Activated CD4-positive, alpha-beta T cell treated with anti-CD3 and anti-CD28 coated beads, Interleukin-2, amount 10 ng/mL, durations not matched to agents 24 days and 14 days (primary cell): ENCODE measurements at places on chromosomes 11 and 22.

DNA sequence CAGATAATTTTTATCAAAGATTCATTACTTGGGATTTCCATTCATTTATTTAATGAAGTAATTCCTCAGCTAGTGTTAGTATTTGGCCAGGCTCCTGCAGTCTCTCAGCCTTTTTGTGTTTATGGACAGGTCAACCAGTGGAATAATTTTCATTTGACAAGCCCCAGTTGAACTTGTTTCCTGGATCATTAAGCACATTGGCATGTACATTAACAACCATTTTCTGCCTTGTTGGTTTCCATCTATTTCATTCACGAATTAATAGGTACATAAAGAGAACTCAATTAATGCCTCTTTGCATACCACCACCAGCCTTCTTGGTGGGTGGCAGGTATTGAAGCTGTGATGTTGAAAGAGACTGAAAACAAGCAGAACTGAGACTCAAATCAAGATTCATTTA, 745.2 kb downstream of the KCNA4 start:
- H3K36me3 ChIP-seq, result no peaks in the 10 kb centered on the region
- DNase-seq, result no peak
- no peak overlapping the region for H3K27ac ChIP-seq
- H3K27me3 ChIP-seq, result no peaks in the 10 kb centered on the region
- H3K4me1 ChIP-seq, result no peaks in the 10 kb centered on the region

DNA sequence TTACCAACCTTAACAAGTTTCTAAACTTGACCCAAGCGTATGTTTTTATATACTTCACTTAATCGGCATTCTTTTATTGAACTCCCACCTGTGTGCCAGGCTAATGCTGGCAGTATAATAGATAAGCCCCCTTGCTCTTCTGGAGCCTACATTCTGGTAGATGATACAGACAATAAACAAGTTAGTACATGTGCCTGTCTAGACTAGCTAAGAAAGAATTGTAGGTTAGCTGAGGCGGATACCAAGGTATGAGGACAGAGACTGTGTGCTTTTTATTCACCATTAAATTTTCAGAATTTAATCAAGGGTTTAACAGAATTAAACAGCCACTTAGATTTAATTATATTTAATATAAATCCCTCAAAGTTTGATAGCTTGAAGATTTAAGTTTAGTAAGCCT, 45.7 kb downstream of the TTC17 start:
- H3K27me3 ChIP-seq, result no peaks in the 10 kb centered on the region
- DNase-seq, result no peak
- peaks cover 14% of the 10 kb centered on the region for H3K4me1 ChIP-seq
- peaks cover 66% of the 10 kb centered on the region for H3K36me3 ChIP-seq
- H3K4me3 ChIP-seq, result no peak overlapping the region
- no peak overlapping the region for H3K27ac ChIP-seq

GRCh38 chr11:98679673-98680072, 341.1 kb upstream of the CNTN5 start:
- no peaks in the 10 kb centered on the region for H3K27me3 ChIP-seq
- no peaks in the 10 kb centered on the region for H3K36me3 ChIP-seq

- no peak overlapping the region for H3K4me3 ChIP-seq
- H3K4me1 ChIP-seq, result peaks cover 30% of the 10 kb centered on the region
- H3K27me3 ChIP-seq, result no peaks in the 10 kb centered on the region
- peak overlapping the region; percentile 49 for H3K27ac ChIP-seq
These were observed 4.5 kb downstream of the FTH1 start for GRCh38 chr11:61963016-61963281.

DNA sequence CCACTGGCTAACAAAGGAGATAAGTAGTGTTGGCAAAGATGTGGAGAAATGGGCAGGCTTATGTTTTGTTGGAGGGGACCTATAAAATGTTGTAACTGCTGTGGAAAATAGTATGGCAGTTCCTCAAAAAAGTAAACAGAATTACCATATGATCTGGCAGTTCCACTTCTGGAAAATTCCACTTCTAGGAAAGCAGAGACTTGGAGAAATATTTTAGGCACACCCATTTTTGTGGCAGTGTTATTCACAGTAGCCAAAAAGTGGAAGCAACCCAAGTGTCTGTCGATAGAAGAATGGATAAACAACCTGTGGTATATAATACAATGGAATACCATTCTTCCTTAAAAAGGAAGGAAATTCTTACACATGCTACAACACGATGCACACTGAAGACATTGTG, 57.0 kb upstream of the ADORA2A start:
- H3K4me3 ChIP-seq, result no peak overlapping the region
- H3K4me1 ChIP-seq, result no peaks in the 10 kb centered on the region
- no peaks in the 10 kb centered on the region for H3K27me3 ChIP-seq

GRCh38 chr11:72669527-72669926, 4.7 kb downstream of the PDE2A start:
- H3K27ac ChIP-seq, result no peak overlapping the region
- peaks cover 19% of the 10 kb centered on the region for H3K4me1 ChIP-seq
- H3K27me3 ChIP-seq, result peaks cover 49% of the 10 kb centered on the region
- DNase-seq, result no peak
- peaks cover 2% of the 10 kb centered on the region for H3K36me3 ChIP-seq
- no peak overlapping the region for H3K4me3 ChIP-seq

- H3K4me3 ChIP-seq, result no peak overlapping the region
- H3K36me3 ChIP-seq, result peaks cover 53% of the 10 kb centered on the region
- H3K27ac ChIP-seq, result no peak overlapping the region
- no peak for DNase-seq
These were observed 11.6 kb downstream of the TOP3B start for GRCh38 chr22:21970800-21971617.

DNA sequence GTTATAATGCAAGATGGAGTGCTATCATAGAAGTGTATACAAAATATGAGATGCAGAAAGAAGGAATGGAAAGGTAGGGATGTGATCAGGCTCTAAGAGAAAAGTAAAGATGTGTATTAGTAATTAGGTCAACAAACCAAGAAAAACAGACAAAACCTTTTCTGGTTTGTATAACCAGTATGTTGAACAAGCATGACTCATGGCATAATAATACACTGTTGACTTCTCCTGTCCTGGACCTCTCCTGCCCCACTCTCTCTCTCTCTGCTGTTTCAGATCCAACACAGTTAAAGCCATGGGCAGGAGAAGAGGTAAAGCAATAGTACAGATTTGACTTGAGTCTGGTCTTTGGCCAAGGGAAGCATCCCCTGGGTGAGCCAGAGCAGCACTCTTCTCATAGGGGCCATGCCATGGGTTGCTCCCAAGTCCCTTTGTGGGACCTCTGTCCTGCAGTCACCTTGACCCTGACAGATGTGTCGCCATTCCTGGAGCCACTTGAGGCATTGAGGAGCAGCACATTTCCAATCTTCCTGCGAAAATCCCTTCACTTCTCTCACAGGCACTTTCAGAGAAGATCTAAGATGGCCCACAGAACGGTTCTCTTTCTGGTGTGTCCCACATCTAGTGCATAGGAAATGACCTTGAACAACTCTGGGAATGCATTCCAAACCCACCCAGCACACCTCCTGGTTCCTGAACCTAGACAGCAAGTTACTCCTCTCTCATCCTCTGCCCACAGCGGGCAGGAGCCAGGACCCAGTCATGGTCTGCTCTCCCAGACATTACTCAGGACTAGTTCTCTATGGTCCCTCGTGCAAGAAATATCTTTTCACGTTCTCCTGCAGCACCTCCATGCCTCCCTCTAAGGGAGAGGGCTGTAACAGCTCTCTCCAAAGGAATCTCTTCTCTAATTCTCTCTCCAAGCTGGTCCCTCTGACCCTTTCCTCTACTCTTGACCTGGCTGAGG, 58.2 kb upstream of the PRSS23 start:
- H3K27me3 ChIP-seq, result peaks cover 2% of the 10 kb centered on the region
- no peaks in the 10 kb centered on the region for H3K36me3 ChIP-seq
- H3K27ac ChIP-seq, result no peak overlapping the region
- H3K4me1 ChIP-seq, result peaks cover 27% of the 10 kb centered on the region
- DNase-seq, result peak; percentile 50

DNA sequence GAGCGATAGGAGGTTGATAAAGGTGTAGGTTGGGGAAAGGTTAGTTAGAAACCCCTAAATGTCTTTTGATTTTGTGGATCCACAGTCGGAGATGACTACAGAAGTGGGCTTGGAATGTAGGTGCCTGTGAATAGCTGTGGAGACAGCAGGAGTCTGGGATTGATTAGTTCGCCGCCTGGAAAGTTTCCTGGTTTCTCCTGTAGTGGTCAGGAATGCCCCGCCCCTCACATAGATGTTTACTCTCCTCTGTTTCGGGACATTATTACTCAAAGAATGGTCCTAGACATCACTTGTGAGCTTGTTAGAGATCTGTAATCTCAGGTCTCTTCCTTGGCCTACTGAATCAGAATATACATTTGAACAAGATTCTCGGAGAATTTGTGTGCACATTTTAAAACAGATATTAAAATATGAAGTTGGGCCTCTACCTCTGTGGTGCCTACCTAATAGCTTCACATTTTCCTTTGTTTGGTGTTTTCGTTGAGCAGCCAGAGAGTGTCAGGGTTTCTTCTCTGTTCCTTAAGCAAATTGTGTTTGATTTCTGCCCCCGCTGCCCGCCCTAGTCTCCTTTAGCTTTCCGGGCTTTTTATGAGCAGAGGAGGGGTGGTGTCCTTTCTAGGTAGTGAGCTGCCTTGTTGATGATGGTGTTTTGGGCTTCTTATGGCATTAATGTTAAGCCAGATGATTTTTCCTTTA, 89.4 kb downstream of the PPP6R3 start:
- peaks cover 72% of the 10 kb centered on the region for H3K36me3 ChIP-seq
- no peak for DNase-seq
- H3K27ac ChIP-seq, result peak overlapping the region; percentile 96
- peak overlapping the region; percentile 81 for H3K4me3 ChIP-seq

- no peak for DNase-seq
- H3K27me3 ChIP-seq, result peaks cover 12% of the 10 kb centered on the region
- no peak overlapping the region for H3K27ac ChIP-seq
- no peaks in the 10 kb centered on the region for H3K4me1 ChIP-seq
These were observed 10.4 kb downstream of the OR52E6 start for GRCh38 chr11:5831196-5831829.

- H3K4me3 ChIP-seq, result no peak overlapping the region
- no peak overlapping the region for H3K27ac ChIP-seq
- H3K27me3 ChIP-seq, result peaks cover 15% of the 10 kb centered on the region
- DNase-seq, result no peak
- H3K36me3 ChIP-seq, result no peaks in the 10 kb centered on the region
- H3K4me1 ChIP-seq, result no peaks in the 10 kb centered on the region
These were observed 92.5 kb downstream of the WNT7B start for GRCh38 chr22:45884201-45885062.

- H3K4me3 ChIP-seq, result no peak overlapping the region
- no peaks in the 10 kb centered on the region for H3K4me1 ChIP-seq
- no peak for DNase-seq
- H3K27me3 ChIP-seq, result peaks cover 21% of the 10 kb centered on the region
- no peaks in the 10 kb centered on the region for H3K36me3 ChIP-seq
These were observed 7.3 kb downstream of the KRTAP5-9 start for GRCh38 chr11:71555508-71555907.

- peaks cover 11% of the 10 kb centered on the region for H3K4me1 ChIP-seq
- no peak overlapping the region for H3K4me3 ChIP-seq
- peaks cover 2% of the 10 kb centered on the region for H3K27me3 ChIP-seq
- H3K27ac ChIP-seq, result no peak overlapping the region
These were observed 33.4 kb upstream of the WNT7B start for GRCh38 chr22:46010207-46010867.

DNA sequence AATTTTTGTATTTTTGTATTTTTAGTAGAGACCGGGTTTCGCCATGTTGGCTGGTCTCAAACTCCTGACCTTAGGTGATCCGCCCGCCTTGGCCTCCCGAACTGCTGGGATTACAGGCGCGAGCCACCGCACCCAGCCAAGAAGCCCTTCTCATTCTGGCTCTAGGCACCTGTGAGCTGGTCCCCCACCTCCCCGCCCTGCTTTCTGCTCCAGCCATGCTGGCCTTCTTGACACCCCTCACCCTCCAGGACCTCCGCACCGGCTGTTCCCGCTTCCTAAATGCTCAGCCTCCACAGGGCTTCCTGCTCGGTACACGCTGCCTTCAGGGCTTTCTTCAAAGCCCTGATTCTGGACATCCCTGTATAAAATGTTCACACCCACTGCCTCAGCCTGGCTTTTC, 5.5 kb upstream of the FXYD2 start:
- H3K4me1 ChIP-seq, result peaks cover 46% of the 10 kb centered on the region
- H3K27ac ChIP-seq, result peak overlapping the region; percentile 74
- no peak for DNase-seq
- H3K36me3 ChIP-seq, result no peaks in the 10 kb centered on the region
- H3K27me3 ChIP-seq, result no peaks in the 10 kb centered on the region

GRCh38 chr11:117670443-117670842, 126.6 kb downstream of the DSCAML1 start:
- H3K4me1 ChIP-seq, result no peaks in the 10 kb centered on the region
- H3K27me3 ChIP-seq, result no peaks in the 10 kb centered on the region
- H3K27ac ChIP-seq, result no peak overlapping the region
- no peaks in the 10 kb centered on the region for H3K36me3 ChIP-seq
- no peak overlapping the region for H3K4me3 ChIP-seq

DNA sequence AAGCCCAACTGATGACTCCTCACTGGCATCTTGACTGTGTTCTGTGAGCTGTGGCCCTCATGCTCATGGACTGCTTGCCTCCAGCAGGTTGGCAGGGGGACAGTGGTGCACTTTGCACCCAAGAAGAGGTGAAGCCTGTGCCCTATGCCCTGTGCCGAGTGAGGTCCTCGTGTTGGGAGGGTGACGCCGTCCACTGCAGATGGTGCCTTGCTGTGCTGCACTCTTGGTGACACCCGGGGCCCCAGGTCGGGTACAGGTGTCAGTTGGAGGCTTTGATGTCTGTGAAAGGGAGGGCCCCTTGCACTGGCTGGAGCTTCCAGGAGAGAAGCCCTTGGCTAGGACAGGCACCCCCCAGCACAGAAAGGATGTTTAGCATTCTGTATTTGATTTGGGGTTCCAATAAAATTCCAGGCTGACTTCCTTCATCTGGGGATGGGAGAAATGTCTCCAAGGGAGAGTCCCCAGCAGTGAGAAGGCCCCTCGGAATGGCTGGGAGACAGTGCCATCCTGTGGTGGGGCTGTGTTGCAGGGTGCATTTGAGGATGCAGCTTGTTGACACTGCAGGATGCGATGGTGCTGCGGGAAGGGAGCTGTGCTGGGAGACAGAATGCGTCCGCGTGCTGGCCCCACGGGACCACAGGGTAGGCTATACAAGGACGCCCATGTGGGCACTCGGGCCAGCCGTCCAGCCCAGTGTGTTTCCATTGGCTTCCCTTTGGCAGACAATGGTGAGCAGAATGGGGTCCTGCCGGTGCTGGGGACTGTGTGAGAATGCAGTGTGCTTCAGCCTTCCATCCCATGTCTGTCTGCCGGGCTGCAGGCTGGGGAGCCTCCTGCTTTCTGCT, 2.5 kb upstream of the ZDHHC8 start:
- no peak overlapping the region for H3K4me3 ChIP-seq
- H3K4me1 ChIP-seq, result peaks cover 13% of the 10 kb centered on the region
- peak overlapping the region; percentile 41 for H3K27ac ChIP-seq
- peak; percentile 85 for DNase-seq
- no peaks in the 10 kb centered on the region for H3K27me3 ChIP-seq
- H3K36me3 ChIP-seq, result peaks cover 25% of the 10 kb centered on the region

GRCh38 chr11:33333816-33334215, 76.6 kb downstream of the HIPK3 start:
- H3K27me3 ChIP-seq, result no peaks in the 10 kb centered on the region
- H3K4me1 ChIP-seq, result peaks cover 4% of the 10 kb centered on the region
- no peak overlapping the region for H3K4me3 ChIP-seq
- DNase-seq, result no peak
